Adrenal gland (tissue), 19 donors: ENCODE measurements at places on chromosomes 5 and 9. TPM values are rescaled to one million over a fixed set of nuclear protein-coding genes. Genes with fewer than 3 reads are reported as not detected.

Gene ENTPD8
- not detected for total RNA-seq

- DNase-seq, result no peak
- H3K4me3 ChIP-seq, result no peak overlapping the region
- H3K36me3 ChIP-seq, result no peaks in the 10 kb centered on the region
- H3K27me3 ChIP-seq, result no peaks in the 10 kb centered on the region
- no peak overlapping the region for H3K27ac ChIP-seq
These were observed 93.4 kb downstream of the OSTF1 start for GRCh38 chr9:75181750-75182149.

- no peak for DNase-seq
- H3K27me3 ChIP-seq, result no peaks in the 10 kb centered on the region
These were observed 61.7 kb upstream of the TAF11L2 start for GRCh38 chr5:17436350-17436749.

GRCh38 chr5:147956842-147957223 lies 50.5 kb upstream of the C5orf46 start:
- no peaks in the 10 kb centered on the region for H3K27me3 ChIP-seq
- H3K4me1 ChIP-seq, result no peaks in the 10 kb centered on the region
- no peak for DNase-seq
- no peak overlapping the region for H3K4me3 ChIP-seq

DNA sequence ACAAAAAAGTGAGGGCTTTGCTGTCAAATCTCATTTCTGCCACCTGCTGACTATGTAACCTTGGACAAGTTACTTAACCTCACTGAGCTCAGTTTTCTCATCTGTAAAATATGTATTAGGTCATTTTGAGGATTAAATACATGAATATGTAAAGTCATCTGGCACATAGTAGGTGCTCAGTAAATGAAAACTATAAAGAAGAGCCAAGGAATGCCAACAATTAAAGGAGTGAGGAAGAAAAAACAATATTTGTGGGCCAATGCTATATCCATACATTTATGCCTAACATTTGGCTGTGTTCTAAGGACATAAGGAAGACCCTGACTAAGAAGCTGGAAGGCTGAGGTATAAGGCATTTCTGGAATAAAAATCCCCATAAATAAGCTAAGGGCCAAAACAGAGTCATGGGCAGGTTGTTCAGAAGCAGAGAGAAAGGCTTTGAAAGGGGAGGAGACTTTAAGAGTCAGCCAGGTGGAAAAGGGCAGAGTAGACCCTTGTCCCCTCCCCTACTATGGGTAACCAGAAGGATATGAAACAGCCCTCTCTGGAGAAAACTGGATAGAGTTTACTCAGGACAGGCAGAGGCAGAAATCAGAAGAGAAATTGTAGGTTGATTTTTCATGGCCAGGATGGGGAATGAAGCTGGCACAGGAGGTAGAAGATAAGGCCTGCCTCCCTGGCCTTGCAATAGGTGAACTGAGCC lies 47.6 kb upstream of the SIL1 start:
- H3K27ac ChIP-seq, result no peak overlapping the region
- no peak overlapping the region for H3K4me3 ChIP-seq
- no peak for DNase-seq
- no peaks in the 10 kb centered on the region for H3K4me1 ChIP-seq
- no peaks in the 10 kb centered on the region for H3K27me3 ChIP-seq
- H3K36me3 ChIP-seq, result no peaks in the 10 kb centered on the region

GRCh38 chr5:140054086-140054689 lies 11.1 kb upstream of the NRG2 start:
- no peaks in the 10 kb centered on the region for H3K36me3 ChIP-seq

Gene GPR150
- total RNA-seq, result 0.41 TPM
